Smooth muscle cell of the brain vasculature (primary cell): ENCODE measurements at places on chromosomes 5 and 9.
A peak's percentile ranks its signal among the peaks of the same experiment; 100 is the strongest.

GRCh38 chr5:132086277-132086794 is 12.7 kb downstream of the CSF2 start:
- DNase-seq = peak; percentile 74

DNA sequence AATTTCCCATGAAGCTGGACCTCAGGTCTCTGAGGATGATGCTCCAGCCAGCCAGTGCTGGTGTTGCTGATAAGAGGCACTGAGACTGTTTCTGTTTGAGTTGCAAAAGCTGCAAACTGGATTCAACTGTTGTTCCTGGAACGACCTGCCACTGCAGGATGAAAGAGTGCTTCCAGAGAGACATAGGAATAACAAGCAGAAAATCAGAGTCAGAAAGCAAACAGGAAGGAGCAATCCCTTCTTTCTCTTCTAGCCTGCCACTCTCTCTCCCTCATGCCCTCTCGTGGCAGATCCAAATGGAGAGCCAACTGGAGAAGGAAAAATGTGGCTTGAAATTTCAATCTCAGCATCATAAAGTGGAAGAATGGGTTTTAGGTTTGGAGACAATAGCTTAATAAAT is 110.4 kb downstream of the STARD4 start:
- no peak for DNase-seq

DNA sequence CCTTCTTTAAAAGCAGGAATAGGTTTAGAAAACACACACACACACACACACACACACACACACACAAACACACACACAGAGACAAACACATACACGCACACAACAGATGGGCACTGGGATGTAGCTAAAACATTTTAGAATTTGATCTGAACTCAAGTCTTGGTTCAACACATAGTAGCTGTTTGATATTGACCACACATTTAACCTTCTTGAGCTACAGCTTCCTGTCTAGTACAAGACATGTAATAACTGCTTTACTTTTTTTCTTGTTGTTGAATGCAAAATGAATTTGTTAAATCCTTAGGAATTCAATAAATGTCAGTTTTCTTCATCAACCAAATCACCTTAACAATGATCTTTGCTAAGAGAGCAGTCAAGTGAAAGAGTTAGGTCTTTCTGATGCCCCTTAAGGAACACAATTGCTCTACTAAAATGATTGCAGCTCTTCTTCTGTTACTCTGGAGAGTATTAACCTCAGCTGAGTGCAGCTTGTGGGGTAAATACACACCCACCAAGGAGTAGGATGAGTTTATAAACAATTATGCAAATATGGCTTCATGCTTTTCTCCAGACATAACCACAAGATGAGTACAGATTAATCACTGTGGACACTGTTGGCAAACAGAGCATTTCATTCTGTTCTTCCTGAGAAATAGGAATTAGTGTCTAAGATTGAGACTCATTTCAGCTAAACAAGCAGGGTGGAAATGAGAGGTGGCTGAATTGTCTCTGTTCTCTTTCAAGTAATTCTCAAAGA is 302.9 kb upstream of the PAPPA start:
- no peak for DNase-seq

GRCh38 chr9:18748251-18748701 is 274.3 kb downstream of the ADAMTSL1 start:
- no peak for DNase-seq

DNA sequence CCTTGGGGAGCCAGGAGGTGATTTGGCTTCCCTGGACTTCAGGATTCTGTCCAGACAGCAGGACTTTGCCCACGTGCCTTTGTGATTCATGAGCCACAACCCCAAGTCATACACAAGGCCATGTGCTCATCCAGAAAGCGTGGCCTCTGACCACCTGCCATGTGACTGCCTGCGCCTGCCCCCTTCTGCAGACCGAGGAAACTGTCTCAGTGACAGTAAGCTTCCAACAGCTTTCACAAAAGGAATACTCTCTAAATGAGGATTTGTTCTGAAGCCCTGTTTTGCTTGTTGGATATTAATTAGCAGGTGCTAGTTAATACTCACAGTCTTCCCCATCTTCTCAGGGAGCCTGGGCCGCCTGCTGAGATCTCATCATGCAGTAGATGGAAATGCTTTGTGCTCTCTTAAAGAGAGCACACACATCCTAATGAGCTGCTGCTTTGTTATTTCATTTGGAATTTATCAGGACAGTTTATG is 36.9 kb upstream of the ANGPTL2 start:
- no peak for DNase-seq

- DNase-seq = no peak
Measured at GRCh38 chr5:2519153-2519552, 232.3 kb downstream of the IRX2 start.

DNA sequence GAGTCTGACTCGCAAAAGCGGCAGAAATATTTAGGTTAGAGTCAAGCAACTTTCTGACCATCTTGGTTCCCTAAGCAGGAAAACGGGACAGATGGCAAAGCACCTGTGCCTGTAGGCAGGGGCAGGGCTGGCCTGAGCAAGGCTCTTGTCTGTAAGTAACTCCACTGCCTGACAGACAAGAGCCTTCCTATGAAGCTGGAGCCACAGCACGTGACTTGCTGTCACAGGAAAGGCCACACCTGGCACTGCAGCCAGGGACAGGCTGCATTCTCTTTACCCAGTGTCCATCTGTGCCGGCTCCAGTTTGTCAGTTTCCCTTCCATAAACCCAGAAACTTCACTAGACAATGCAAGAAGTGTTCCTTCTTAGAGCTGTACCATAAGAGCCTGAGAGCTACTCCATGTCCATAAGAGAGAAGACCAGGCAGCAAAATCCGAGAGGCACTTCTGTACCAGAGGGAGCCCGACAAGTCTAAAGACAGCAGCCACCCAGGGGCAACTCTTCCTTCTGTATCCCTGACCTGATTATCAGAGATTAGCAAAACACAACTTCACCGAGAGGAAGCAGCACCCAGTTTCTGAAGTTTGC is 78.1 kb downstream of the GPR21 start:
- DNase-seq = no peak

- DNase-seq = no peak
Measured at GRCh38 chr5:40507095-40507494, 172.6 kb upstream of the PTGER4 start.

- no peak for DNase-seq
Measured at GRCh38 chr9:588981-589380, 252.5 kb upstream of the DMRT1 start.

- DNase-seq = no peak
Measured at GRCh38 chr5:177303925-177304391, 359 bp downstream of the PRELID1 start.

- DNase-seq = no peak
Measured at GRCh38 chr9:133739408-133740280, 1.5 kb upstream of the SARDH start.

DNA sequence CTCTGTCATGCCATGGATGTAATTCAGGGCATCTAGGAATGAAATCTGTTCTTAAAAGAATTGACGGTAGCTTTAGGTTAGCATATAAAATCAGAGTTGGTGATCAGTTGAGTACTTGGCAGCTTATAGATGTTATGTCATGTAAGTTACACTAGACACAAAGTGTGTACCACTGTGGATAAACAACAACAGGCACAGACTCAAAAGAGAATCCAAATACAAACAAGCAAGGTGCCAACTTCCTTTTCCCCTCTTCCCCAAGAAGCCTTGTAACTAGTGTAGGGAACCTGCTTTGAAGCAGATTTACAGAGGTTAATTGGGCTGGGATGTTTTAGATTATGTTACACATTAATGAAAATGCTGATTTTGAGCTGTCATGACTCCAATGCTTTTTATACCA is 167.2 kb downstream of the PBX3 start:
- no peak for DNase-seq

DNA sequence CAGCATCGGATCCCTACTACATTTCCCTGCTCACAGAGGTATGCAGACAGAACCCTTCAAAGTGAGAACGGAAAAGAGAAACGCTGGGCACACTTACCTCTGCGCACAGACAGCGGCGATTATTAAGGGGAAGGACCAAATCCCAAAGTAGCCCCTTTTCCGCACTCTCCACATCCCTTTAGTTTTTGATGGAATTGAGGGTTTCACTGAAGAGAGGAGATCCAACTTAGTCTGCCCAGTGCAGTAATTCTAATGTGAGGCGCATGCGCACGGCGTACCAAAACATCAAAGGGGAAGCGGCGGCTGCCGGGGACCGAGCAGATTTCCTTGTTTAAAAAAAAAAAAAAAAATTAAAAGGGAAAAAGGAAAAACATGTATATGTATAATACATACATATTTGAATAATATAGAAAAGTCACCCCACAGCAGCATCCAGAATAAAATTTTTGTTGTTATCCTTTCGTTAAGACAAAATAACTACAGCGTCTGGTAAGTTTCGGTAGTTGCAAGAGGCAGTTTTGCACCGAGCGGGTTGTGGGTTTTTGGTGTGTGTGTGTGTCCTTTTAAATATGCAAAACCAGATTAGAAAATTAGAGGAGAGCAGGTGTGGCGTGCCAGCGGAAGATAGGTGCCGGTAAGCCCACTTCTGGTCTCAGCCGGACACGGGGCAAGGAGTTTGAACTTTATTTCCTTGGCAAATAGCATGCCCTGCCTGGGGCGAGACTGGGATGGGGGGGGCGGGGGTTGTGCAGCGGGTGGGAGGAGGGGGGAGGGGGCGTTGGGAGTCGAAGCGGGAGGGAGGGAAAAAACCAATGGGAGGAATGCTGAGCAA is at the start of gene GABRB2:
GABRB2 (minus strand) TSS at position 256 of the 832 bp plus-strand sequence; CDS start at position 174, 82 bp downstream.
- no peak for DNase-seq

DNA sequence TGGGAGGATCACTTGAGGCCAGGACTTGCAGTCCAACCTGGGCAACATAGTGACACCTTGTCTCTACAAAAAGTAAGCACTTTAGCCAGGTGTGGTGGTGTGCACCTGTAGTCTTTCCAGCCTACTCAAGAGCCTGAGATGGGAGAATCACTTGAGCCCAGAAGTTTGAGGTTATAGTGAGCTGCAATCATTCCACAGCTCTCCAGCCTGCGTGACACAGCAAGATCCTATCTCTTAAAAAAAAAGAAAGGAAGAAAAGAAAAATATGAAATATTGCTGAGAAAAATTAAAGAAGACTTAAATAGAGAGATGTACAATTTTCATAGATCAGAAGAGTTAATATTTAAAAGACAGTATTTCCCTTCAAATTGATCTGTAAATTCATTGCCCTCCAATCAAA is 76.4 kb downstream of the SMIM15 start:
- no peak for DNase-seq

- DNase-seq = no peak
Measured at GRCh38 chr5:181283347-181283746, 22.4 kb upstream of the TRIM52 start.

GRCh38 chr5:67886761-67887160 is 328.8 kb upstream of the PIK3R1 start:
- no peak for DNase-seq

- DNase-seq = no peak
Measured at GRCh38 chr5:42547894-42548293, 124.7 kb downstream of the GHR start.

DNA sequence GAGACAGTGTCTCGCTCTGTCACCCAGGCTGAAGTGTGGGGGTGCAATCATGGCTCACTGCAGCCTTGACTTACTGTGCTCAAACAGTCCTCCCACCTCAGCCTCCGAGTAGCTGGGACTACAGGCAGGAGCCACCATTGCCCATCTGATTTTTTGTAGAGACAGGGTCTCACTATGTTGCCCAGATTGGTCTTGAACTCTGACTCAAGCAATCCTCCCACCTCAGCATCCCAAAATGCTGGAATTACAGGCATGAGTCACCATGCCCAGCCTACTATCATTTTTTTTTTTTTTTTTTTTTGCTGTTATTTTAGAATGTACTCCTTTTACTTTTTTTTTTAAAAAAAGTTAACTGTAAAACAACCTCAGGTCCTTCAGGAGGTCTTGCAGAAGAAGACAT is 449.0 kb downstream of the CCDC171 start:
- no peak for DNase-seq

DNA sequence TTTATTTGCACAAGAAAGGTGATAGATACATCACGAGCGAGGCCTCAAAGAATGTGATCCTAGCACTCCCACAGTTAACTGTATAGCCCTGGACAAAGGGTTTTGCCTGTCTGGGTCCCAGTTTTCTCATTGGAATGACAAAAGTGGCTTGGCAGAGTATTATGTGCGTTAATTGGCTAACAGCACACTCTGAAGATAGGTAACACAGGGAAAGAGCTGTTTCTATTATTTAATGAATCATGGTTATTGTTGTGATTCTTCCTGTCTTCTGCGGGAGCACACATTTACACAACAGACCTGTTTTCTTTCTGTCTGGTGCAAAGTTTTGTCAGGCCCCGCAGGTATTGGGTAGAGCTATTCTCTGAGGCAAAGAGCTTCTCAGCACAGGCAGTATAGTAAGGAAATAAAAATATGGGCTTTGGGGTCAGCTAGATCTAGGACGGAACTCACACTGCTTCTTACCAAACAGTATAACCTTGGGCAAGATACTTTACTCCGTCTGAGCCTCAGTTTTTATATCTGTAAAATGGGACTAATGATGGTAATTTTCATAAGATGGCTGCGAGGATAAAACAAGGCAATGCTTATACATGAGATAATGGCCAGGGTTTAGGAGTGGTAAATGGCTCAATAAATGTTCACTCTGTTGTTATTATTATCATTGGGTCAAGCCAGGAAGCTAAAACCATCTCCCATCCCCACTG is 78.9 kb downstream of the PLAC8L1 start:
- no peak for DNase-seq

- no peak for DNase-seq
Measured at GRCh38 chr9:110986529-110986928, 51.7 kb downstream of the LPAR1 start.

GRCh38 chr9:108852079-108852478 is 3.7 kb downstream of the ACTL7B start:
- DNase-seq = no peak

- no peak for DNase-seq
Measured at GRCh38 chr9:34759432-34760134, 49.6 kb upstream of the CCL21 start.

DNA sequence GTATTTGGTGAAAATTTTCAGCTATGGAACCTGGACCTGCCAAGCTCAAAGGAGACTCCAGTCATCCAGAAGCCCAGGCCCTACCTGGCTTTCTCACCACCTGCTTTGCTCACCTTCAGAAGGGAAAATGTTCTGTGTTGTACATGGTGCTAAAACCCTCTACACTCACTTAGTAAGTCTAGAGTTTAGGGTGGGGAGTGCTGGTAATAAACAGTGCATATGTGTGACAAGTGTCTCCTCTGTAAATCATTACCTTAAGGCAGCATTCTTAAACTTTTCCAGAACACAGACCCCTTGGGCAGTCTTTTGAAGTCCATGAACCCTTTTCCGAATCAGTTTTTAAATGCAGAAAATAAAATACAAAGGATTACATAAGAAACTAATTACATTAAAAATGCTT is 248.8 kb upstream of the PIK3R1 start:
- no peak for DNase-seq
